ENCODE measurements at places on chromosomes 11 and 22.

DNA sequence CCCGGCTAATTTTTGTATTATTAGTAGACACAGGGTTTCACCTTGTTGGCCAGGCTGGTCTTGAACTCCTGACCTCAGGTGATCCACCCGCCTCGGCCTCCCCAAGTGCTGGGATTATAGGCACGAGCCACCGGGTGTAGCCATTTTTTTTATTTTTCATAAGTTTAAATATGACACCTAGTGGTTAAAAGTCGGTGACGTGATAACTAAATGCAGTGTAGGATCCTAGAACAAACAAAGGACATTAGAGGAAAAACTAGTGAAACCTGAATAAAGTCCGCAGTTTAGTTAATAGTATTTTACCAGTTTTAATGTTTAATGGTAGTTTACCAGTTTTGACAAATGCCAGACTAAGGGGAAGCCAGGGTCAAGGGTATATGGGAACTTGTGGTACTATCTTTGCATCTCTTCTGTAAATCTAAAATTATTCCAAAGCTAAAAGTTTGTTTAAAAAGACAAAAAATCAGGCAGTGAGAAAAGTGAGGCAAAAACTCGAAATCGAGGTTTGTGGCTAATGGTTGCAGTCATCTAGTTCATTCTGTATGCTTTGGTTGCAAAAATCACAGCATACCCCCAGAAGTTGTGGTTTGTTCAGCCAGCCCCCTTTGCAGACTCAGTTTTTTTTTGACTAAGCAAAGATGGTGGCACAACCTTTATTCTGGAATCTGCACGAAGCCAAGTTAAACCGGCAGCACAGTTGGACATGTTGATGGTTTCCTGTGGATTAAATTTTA lies 29.6 kb downstream of the TOM1 start:
- DNase-seq = no peak

- no peak for DNase-seq
Measured at GRCh38 chr11:114158886-114159285, 99.4 kb downstream of the ZBTB16 start.

- DNase-seq = peak; percentile 25
Measured at GRCh38 chr11:8597182-8597581, 3.2 kb upstream of the STK33 start.

GRCh38 chr22:19514831-19515565 lies 9.2 kb downstream of the CLDN5 start:
- DNase-seq = no peak

DNA sequence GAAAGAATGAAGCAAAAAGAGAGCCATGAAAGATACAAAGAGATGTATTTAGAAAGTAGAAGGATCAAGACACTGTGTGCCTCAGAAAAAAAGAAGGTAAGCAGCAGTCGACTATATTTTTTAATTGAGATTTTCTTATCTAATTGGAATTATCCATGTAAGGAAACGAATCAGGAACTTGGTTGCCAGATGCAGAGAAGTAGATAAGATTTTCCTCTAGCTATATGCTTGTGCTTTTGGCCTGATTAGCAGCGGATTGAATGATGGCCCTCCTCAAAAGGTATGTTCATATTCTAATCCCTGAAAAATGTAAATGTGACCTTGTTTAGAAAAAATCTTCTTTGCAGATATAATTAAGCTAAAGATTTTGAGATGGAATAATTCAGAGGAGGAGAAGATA lies 43.9 kb upstream of the CARD18 start:
- DNase-seq = no peak

GRCh38 chr11:114050258-114050927 lies 9.1 kb upstream of the ZBTB16 start:
- no peak for DNase-seq

GRCh38 chr11:43905813-43906241 lies 25.2 kb downstream of the ALKBH3 start:
- no peak for DNase-seq

GRCh38 chr22:39416319-39416718 lies 16.7 kb downstream of the TAB1 start:
- DNase-seq = no peak

DNA sequence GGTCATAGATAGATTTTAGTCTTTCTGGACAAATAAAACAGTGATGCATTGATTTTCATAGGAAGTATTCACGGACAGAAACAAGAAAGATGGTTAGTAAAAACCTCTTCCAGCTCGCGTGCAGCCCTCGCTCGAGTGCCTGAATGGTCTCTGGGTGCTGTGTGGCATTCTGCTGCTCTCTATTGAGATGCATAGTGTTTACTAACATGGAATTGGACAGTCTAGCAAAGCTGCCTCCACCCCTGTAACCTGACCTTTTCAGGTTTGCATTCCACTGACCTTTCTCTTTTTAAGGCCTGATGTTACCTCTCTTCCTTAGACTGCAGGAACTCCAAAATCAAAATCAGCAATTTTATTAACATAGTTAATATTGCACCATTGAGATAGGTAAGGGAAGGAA lies 643.4 kb downstream of the JRKL start:
- no peak for DNase-seq

GRCh38 chr11:70577948-70578347 lies 179.6 kb downstream of the CTTN start:
- no peak for DNase-seq
